Chondrocyte (in vitro differentiated cells): ENCODE measurements at places on chromosomes 5 and 9.

DNA sequence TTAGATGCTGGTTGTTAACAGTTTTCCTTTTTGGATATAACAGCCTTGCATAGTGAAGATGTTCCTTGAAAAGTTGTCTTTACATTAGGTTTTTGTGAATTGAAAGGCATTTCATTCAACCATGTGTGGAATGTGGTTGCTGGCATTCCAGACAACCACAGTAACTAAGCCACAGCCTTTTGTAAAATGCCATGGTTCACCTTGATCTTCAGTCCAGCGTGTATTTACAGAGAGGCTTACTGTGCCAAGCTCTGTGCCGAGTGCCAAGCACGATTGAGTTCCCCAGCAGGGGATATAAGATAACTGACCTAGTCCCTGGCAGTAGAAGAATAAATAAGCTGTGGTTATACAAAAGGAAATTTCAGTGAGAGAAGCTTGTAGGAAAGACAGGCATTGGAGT lies 4.9 kb downstream of the EXOSC2 start:
- no peak overlapping the region for H3K4me3 ChIP-seq
- DNase-seq: no peak
- H3K27me3 ChIP-seq: no peaks in the 10 kb centered on the region
- H3K4me1 ChIP-seq: peaks cover 48% of the 10 kb centered on the region

DNA sequence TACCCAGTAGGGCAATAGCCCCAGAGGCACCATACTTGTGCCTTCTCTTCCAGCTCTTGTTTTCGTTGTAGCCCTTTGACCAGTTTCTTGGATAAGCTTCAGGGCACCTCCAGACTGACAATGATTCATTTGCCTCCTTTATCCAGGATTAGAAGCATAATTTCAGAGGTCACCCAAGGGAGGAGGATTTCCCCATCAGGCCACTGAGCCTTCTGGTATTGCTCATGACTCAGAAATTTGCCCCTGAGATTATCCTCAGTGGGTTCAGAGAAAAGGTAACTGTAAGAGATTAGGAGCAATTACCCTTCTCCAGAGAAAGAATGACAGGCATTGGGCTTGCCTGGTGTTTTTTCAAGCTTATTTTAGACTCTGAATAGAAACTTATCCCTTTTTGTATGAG lies 147.9 kb downstream of the MSX2 start:
- no peak overlapping the region for H3K4me3 ChIP-seq
- H3K27me3 ChIP-seq: peaks cover 13% of the 10 kb centered on the region
- H3K27ac ChIP-seq: no peak overlapping the region
- no peaks in the 10 kb centered on the region for H3K36me3 ChIP-seq
- H3K4me1 ChIP-seq: no peaks in the 10 kb centered on the region

DNA sequence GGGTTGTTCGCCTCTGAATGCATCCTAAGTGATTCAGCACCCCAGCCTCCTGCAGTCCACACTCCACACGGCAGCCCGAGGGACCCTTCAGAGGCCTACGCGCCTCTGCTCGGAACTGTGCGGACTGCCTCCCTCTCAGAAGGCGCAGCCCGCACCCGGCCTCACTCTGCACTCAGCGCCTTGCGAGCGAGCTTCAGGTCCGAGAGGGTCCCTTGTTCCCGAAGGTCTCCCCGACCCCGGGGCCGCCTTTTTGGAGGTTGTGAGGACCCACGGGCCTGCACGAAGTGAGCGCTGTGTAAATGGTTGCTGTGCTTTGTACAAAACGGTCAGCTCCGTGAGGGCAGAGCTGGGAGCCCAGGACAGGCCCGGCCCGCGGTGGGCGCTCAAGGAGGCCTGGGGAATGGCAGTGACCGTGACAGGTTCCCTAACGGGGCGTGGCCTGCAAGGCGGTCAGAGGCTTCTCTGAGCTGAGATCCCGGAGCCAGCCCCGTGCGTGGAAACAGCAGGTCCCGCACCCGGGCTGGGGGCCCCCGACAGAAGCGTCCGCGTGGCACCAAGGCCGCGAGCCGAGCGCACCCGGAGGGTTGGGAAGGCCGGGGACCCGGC lies 698 bp upstream of the CACNA1B start:
- H3K27ac ChIP-seq: no peak overlapping the region
- peaks cover 2% of the 10 kb centered on the region for H3K4me1 ChIP-seq
- peak overlapping the region; percentile 17 for H3K4me3 ChIP-seq
- peaks cover 28% of the 10 kb centered on the region for H3K27me3 ChIP-seq

- H3K27me3 ChIP-seq: no peaks in the 10 kb centered on the region
- H3K27ac ChIP-seq: peak overlapping the region; percentile 9
- DNase-seq: no peak
- peaks cover 11% of the 10 kb centered on the region for H3K4me1 ChIP-seq
- no peak overlapping the region for H3K4me3 ChIP-seq
- peaks cover 47% of the 10 kb centered on the region for H3K36me3 ChIP-seq
Measured at GRCh38 chr9:86341007-86341491, 13.2 kb downstream of the TUT7 start.

DNA sequence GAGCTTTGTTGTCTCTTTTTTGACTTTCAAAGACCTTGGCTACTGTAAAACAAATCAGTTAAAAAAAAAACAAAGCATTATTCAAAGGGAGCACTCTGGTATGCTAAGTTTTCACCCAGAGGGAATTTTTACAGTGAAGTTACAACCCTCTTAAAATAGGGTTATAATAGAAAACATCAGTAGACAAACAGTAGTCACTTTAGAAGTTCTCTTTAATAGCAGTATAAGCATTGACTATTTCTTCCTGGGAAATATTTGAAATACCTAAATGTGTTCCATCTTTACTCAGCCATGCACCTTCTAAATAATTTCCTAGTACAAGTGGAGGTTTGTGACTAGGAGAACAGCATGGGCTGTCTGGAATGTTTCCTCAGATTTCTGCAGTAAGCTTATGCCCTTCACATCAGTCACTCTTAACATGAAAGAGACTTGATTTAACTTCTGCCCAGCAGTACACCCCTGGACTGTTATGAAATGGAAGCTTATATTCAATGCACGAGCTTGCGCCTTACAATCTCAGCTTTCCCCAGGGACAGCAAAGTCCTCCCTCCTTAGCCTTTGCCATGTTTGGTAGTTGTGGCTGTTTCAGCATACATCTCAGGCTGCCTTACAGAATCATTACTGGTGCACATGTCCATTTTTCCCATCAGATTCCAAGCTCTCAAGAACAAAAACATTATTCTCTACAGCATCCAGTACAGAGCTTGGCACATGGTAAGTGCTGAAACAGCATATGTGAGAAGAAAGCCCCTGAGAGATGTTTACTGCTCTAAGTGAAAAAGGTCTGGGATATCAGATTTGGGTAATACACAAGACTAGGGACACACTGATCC lies 191.5 kb downstream of the ZNF608 start:
- H3K4me3 ChIP-seq: peak overlapping the region; percentile 8
- no peak for DNase-seq
- H3K36me3 ChIP-seq: no peaks in the 10 kb centered on the region
- no peaks in the 10 kb centered on the region for H3K27me3 ChIP-seq

DNA sequence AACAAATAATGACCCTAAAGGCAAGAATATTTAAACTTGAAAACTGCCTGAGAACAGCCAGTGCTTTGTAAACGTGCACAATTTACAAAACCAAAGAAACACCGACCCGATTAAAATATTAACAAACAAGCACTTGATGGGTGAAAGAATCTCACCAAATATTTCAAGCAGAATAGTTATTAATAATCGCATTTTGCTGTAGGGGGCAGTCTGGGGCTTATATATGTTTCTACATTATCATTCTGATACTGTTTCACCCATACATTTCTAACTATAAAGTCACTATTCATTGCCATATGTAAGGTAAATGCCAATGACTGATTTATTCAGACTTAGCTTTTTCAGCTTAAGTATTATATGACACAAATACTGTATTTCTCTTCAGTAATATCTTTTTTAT lies 37.7 kb downstream of the UBAP2 start:
- no peak overlapping the region for H3K4me3 ChIP-seq
- H3K27ac ChIP-seq: no peak overlapping the region
- H3K36me3 ChIP-seq: peaks cover 12% of the 10 kb centered on the region
- H3K27me3 ChIP-seq: no peaks in the 10 kb centered on the region

DNA sequence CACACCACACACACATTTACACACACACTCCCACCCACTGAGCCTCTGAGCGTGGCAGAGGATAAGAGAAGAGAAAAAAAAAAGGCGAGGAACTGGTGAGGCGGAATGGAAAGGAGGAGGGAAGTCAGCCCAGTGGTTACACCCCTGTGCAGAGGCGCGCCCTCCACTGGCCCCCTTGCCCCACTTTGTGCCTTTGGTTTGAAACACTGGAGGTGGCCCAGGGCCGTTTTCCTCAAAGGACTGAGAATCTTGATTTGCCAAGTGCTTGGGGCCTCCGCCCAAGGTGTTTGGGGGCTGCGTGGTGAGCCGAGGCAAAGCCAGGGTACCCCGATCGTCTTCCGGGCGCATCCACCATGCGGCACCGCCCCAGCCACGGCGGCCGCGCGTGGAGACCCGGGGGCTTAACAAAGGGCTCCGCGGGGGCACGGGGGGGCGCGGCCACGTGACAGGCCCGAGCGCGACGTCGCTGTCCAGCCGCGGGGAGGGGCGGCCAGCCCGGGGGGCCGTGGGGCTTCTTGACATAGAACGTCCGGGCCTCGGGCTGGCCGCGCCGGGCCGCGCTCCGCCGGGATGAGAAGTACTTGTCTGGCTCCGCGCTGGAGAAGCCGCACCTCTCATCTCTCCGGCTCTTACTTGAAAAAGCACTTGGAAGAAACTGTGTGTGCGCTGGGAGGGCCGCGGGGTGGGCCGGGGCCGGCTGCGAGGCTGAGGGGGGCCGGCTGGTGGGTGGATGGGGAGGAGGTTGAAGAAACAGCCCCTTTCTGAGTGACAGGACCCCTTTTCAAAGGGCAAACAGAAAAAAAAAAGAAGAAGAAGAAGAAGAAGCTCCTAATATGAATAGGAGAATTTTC lies 21.0 kb downstream of the NR2F1 start:
- peaks cover 53% of the 10 kb centered on the region for H3K4me1 ChIP-seq
- no peak for DNase-seq
- H3K27ac ChIP-seq: peak overlapping the region; percentile 98
- peak overlapping the region; percentile 70 for H3K4me3 ChIP-seq
- H3K27me3 ChIP-seq: no peaks in the 10 kb centered on the region

GRCh38 chr9:122218071-122218934 lies 10.5 kb downstream of the LHX6 start:
- H3K4me1 ChIP-seq: peaks cover 32% of the 10 kb centered on the region
- H3K36me3 ChIP-seq: no peaks in the 10 kb centered on the region
- no peak overlapping the region for H3K27ac ChIP-seq
- no peak overlapping the region for H3K4me3 ChIP-seq
- H3K27me3 ChIP-seq: peaks cover 83% of the 10 kb centered on the region

DNA sequence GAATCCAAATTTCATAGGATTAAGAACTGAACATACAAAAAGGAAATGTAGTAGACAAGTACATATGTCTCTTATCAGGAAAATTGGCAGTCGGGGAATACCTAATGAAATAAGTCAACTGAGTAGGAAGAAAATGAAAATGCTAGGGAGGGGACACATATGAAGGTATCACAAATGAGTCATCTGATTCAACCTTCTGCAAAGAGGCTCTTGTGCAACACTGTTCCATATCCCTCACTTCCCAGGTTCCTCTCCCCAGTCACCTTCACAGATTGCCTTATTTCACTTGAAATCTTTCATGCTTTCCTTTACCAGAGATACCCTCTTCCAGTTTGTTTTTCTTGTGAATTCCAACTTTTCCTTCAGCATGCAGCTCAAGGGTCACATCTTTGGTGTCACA lies 139.0 kb downstream of the RFX3 start:
- H3K27me3 ChIP-seq: no peaks in the 10 kb centered on the region
- H3K4me3 ChIP-seq: no peak overlapping the region
- DNase-seq: no peak
- H3K27ac ChIP-seq: no peak overlapping the region
- no peaks in the 10 kb centered on the region for H3K4me1 ChIP-seq

GRCh38 chr5:89929834-89930233 lies 479.7 kb downstream of the CETN3 start:
- no peak overlapping the region for H3K27ac ChIP-seq
- no peak overlapping the region for H3K4me3 ChIP-seq
- peaks cover 33% of the 10 kb centered on the region for H3K4me1 ChIP-seq
- no peaks in the 10 kb centered on the region for H3K27me3 ChIP-seq
- DNase-seq: no peak

DNA sequence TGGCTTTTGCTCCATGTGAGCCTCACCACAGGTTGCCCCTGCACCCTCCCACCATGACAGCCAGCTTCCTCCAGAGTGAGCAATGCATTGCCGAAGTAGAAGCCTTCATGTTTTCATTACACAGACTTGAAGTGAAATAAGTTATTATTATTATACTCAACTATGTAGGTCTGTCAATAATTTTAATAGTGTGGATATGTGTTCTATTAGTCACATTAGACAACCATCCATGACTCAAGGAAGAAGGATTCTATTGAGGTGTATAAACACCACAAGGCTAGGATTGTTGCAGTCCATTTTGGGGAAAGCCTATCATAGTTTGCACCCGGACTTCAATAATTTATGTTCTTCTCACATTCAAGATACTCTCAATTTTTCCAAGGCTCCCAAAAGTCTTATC lies 369.5 kb downstream of the TAF11L14 start:
- no peak overlapping the region for H3K4me3 ChIP-seq
- no peak for DNase-seq
- H3K4me1 ChIP-seq: peaks cover 9% of the 10 kb centered on the region
- H3K36me3 ChIP-seq: no peaks in the 10 kb centered on the region
- H3K27ac ChIP-seq: no peak overlapping the region

- peak overlapping the region; percentile 49 for H3K27ac ChIP-seq
- peaks cover 32% of the 10 kb centered on the region for H3K36me3 ChIP-seq
- DNase-seq: no peak
- H3K4me1 ChIP-seq: peaks cover 21% of the 10 kb centered on the region
- H3K27me3 ChIP-seq: no peaks in the 10 kb centered on the region
Measured at GRCh38 chr5:10400831-10401230, 40.8 kb upstream of the ROPN1L start.

GRCh38 chr9:113648586-113648985 lies 185.1 kb downstream of the RGS3 start:
- H3K27ac ChIP-seq: no peak overlapping the region
- no peak for DNase-seq
- H3K36me3 ChIP-seq: no peaks in the 10 kb centered on the region
- no peaks in the 10 kb centered on the region for H3K27me3 ChIP-seq

DNA sequence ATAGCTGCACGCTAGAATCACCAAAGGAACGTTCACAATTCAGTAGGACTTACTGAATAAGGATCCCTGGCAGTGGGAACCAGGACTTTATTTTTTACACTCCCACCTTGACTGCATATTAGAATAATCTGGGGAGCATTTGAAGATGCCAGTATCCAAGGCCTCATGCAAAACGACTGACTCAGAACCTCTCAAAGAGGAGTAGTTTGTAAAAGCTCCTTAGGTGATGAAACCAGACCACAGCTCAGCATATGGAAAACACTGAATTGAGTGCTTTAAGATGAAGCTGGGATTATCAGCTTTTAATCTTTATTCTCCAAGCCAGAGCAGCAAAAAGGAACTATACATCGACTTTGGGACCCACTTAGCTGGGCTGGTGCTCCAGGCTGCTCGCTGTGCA lies 288.3 kb downstream of the MLLT3 start:
- H3K4me3 ChIP-seq: no peak overlapping the region
- H3K27me3 ChIP-seq: peaks cover 4% of the 10 kb centered on the region
- no peak for DNase-seq
- H3K36me3 ChIP-seq: no peaks in the 10 kb centered on the region
- H3K4me1 ChIP-seq: no peaks in the 10 kb centered on the region
- H3K27ac ChIP-seq: no peak overlapping the region
